Stimulated activated CD8-positive, alpha-beta memory T cell treated with anti-CD3 and anti-CD28 coated beads, Interleukin-7, amount 100 ng/mL, for 1 hour (primary cell): ENCODE measurements at places on chromosomes 4 and X.

- no peak for DNase-seq
Measured at GRCh38 chr4:136748165-136748564, 784.1 kb downstream of the PCDH18 start.

DNA sequence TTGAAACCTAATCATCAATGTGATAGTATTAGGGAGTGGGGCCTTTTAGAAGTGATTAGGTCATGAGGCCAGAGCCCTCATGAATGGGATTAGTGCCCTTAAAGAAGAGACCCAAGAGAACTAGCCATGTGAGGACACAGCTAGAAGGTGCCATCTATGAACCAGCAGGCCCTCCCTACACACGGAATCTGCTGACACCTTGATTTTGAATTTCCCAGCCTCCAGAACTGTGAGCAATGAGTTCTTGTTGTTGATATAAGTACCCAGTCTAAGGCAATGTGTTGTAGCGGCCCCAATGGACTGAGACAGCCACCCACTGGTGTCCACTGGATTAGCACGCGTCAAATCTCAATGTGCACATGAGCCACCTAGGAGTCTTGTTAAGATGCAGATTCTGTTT is 8.4 kb upstream of the ADGRG2 start:
- no peak for DNase-seq

DNA sequence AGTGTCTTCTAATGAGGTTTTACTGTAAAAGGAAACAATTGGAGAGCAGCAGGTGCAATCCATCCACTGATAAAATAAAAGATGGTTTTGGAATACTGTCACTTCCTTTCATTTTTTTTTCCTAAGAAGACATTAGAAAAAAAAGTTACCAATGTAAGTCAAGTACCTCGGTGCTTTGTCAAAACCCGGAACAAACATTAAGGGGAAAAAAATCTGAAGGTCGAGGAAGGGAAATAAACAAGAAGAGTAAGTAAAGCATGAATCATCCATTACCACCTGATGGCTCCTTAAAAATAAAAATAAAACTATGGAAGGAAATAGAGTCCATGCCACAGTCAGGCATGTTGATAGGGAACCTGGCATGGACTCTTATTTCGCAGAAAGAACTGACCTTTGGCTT is 15.3 kb upstream of the XPNPEP2 start:
- DNase-seq, result no peak

GRCh38 chr4:123976285-123976684 is 579.7 kb downstream of the SPRY1 start:
- no peak for DNase-seq

DNA sequence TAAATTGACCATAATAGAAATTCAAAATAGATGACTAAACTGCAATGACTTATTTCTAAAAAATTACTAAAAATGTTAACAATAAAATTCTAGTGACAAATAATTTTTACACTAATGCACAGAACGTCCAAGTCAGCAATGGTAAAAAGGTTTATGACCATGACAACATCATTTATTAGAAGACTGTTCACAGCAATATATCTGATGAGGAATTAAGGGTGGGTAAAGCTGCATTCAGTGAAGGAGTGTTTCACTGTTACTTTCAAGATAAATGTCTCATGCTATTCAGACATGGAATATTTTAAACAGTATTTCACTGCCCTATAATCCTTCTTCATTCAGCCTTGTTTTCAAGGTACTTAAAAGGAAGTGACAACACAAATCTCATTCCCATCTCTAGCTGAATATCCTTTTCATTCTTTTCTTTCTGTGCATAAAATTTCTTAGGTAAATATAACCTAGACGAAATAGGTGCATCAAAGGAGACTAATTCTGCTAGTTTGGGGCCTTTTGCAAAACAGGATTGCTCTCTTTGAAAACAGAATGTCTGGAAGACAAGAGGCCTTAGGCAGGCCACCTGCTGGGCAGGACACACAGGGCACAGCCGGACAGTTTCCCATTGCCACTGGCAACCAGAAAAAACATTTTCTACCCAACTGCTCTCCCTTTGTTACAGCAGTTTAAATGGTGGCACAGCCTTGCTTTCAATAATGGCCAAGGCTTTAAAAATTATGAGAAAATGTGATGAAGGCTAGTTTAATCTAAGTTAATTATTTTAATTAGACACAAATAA is 600.3 kb downstream of the SPRY1 start:
- DNase-seq, result no peak

- no peak for DNase-seq
Measured at GRCh38 chrX:69196666-69197065, 31.4 kb upstream of the PJA1 start.
